ENCODE measurements at places on chromosomes 7 and 10. TPM values are rescaled to one million over a fixed set of nuclear protein-coding genes. Genes with fewer than 3 reads are reported as not detected.

The FAM131B gene
- polyA plus RNA-seq: 108 TPM

The ERVW-1 gene
- polyA plus RNA-seq: 1.7 TPM

The CHST12 gene
- polyA plus RNA-seq: 20.7 TPM

The EPDR1 gene
- polyA plus RNA-seq: 36.6 TPM

The COMTD1 gene
- polyA plus RNA-seq: 32.4 TPM

The STK32C gene
- polyA plus RNA-seq: 41.6 TPM

The MYO1G gene
- 0.56 TPM for polyA plus RNA-seq

The NAT16 gene
- 7.5 TPM for polyA plus RNA-seq

The CACNB2 gene
- polyA plus RNA-seq: 18.4 TPM

The PRTFDC1 gene
- 45.4 TPM for polyA plus RNA-seq

The C10orf67 gene
- polyA plus RNA-seq: 0.56 TPM

The EFCAB10 gene
- 10.1 TPM for polyA plus RNA-seq

The HECW1 gene
- polyA plus RNA-seq: 20.9 TPM

The OR2A42 gene
- 0.11 TPM for polyA plus RNA-seq

The FAM185A gene
- 9.5 TPM for polyA plus RNA-seq

The DNAJC12 gene
- polyA plus RNA-seq: 19.8 TPM

The VSIR gene
- 33.1 TPM for polyA plus RNA-seq

The MEST gene
- 189 TPM for polyA plus RNA-seq
